WTC11 (cell line): ENCODE measurements at places on chromosomes 13 and 19. TPM values are rescaled to one million over a fixed set of nuclear protein-coding genes. Genes with fewer than 3 reads are reported as not detected.
A peak's percentile ranks its signal among the peaks of the same experiment; 100 is the strongest.

Gene ZNF486
- total RNA-seq, result 20.7 to 22.3 TPM (median 20.8 TPM) in 3 replicates

DNA sequence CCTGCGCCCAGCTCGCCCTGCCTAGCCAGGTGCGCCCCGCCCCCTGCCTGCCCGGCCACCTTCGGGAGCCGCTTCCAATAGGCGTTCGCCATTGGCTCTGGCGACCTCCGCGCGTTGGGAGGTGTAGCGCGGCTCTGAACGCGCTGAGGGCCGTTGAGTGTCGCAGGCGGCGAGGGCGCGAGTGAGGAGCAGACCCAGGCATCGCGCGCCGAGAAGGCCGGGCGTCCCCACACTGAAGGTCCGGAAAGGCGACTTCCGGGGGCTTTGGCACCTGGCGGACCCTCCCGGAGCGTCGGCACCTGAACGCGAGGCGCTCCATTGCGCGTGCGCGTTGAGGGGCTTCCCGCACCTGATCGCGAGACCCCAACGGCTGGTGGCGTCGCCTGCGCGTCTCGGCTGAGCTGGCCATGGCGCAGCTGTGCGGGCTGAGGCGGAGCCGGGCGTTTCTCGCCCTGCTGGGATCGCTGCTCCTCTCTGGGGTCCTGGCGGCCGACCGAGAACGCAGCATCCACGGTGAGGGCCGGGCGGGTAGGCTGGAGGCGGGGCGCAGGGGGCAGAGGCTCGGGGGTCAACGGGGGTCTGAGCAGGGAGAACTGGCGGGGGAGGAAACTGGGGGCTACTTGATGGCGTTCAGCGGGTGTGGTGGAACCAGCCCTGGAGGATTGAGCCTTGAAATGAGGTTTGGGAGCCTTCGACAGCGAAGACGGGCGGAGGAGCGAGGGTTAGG, at the start of gene SPINT2:
TSS of gene SPINT2 (plus strand) at position 88 of the 727 bp plus-strand sequence. CDS start at position 408, 320 bp downstream.
- peak; percentile 93 for DNase-seq
- peak within 1 kb of the TSS; percentile 99 for H3K27ac ChIP-seq
- peak within 1 kb of the TSS; percentile 99 for H3K4me3 ChIP-seq
- H3K36me3 ChIP-seq, result no peaks in the 10 kb centered on the region; the same call in 1 of the 2 replicates

Gene FBXO17
- total RNA-seq, result 16.8 to 22.2 TPM (median 18.6 TPM) in 3 replicates

DNA sequence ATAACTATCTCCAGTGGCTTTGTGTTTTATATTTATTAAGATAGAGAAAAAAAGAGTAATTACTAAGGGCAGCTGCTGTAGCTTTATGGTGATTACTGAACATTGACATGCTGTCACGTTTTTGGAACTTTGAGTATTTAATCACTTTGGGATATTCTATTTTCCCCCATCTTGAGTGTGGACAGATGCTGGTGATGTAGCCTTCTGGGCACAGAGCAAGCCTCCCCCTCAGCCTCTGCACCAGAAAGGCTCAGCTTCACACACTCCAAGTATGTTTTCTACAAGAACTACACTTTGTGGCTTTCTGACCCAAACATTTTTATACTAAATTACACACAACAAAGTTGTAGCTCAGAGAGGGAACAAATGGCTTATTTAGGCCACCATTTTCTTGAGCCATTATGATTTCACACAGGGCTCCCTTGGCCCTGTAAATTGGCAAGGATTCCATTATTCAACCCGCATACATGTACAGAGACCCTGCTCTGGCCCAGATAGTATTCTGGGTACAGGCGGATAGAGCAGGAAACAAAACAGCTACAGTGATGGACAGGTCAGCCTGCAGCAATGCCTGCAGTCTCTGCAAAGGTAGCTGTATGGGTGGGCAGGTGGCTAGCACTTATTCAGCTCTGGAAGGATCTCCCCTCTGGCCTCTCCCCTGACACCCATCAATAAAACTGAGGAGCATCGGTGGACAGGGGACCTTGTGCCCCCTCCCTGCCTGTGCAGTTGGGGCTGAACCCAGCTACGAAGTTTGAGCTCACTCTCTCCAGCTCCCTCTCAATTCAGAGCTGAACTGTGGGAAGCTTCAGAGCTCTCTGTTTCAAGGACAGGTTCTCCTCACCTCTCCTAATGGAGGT, 1.3 kb downstream of the ALOX5AP start:
- DNase-seq, result no peak
- H3K36me3 ChIP-seq, result no peaks in the 10 kb centered on the region
- peaks cover 17% of the 10 kb centered on the region for H3K4me1 ChIP-seq
- H3K27ac ChIP-seq, result no peak overlapping the region

GRCh38 chr19:54356444-54357056, 8.2 kb downstream of the LAIR1 start:
- H3K4me3 ChIP-seq, result no peak overlapping the region
- no peak overlapping the region for H3K27ac ChIP-seq
- H3K36me3 ChIP-seq, result no peaks in the 10 kb centered on the region
- no peak for DNase-seq
- H3K27me3 ChIP-seq, result peaks cover 7% of the 10 kb centered on the region

Gene WTIP
- total RNA-seq, result 14.3 to 18.1 TPM (median 16.0 TPM) in 3 replicates

GRCh38 chr13:36377826-36378468, 31.8 kb upstream of the SPART start:
- no peaks in the 10 kb centered on the region for H3K36me3 ChIP-seq
- peaks cover 12% of the 10 kb centered on the region for H3K4me1 ChIP-seq

DNA sequence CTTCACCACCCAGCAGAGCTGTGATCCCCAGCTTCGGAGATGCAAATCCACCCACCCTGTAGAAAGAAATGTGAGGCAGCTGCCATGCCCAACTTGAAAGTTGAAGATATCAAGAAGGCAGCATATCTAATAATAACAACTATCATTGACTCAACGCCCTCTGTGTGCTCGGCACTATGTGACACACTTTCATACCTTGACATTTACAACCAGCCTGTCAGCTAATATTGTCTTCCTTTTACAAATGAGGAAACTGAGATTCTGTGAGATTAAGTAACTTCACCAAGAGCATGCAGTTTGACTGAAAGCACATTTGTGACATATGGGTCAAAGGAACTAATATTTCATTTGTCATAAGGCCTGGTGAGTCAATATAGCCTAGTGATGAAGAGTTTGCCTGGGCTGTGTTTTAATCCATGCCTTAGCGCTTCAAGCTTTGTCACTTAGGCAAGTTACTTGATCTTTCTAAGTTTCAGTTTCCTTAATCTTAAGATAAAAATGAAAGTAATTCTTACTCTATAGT, 137.0 kb downstream of the FLT1 start:
- H3K4me3 ChIP-seq, result no peak overlapping the region
- H3K27me3 ChIP-seq, result no peaks in the 10 kb centered on the region
- peaks cover 36% of the 10 kb centered on the region for H3K4me1 ChIP-seq

DNA sequence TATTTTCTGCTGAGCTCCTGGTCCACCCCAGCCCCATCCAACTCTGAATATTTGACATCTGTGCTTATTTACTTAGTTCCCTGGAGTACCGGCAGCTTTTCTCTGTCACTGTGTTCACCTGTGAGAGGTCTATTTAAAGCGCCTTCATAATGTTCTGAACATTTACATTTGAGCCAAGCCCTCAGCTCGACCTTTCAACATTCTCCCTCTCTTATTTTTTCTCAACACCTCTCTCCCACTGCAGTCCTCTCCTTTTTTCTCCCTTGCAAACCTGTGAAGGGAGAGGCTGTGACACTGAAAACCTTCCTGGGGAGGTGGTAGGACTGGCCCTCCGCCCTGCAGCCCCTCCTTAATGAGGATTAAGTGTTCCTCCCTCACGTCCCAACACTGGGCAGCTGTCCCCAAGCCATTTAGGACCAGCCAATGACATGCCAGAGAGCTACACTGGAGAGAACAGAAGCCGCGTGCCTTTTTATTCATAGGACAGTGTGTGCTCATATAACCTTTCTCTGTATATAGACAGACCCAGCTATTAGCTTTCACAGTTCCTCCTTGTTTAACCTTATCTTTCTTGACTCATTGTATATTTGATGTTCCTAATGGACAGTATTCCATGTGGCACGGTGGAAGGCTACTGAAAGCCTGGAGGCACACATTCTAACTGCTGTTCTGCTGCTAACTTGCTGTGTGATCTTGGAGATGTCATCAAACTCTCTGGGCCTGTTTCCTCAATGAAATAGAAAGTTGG, 134.8 kb downstream of the NUFIP1 start:
- no peak overlapping the region for H3K4me3 ChIP-seq
- H3K4me1 ChIP-seq, result peaks cover 24% of the 10 kb centered on the region
- H3K36me3 ChIP-seq, result no peaks in the 10 kb centered on the region
- no peak overlapping the region for H3K27ac ChIP-seq
- H3K27me3 ChIP-seq, result no peaks in the 10 kb centered on the region
